ENCODE measurements at places on chromosomes 16 and 17.

GRCh38 chr16:81431554-81432353 is 12.9 kb upstream of the CMIP start:
- DNase-seq: no peak

- no peak for DNase-seq
These were observed 1.4 kb downstream of the EIF5A start for GRCh38 chr17:7308625-7309433.

- no peak for DNase-seq
These were observed 45.6 kb downstream of the ZFPM1 start for GRCh38 chr16:88498576-88499208.

- no peak for DNase-seq
These were observed 88.5 kb downstream of the NPIPB11 start for GRCh38 chr16:29318037-29318436.

GRCh38 chr16:46733319-46733830 is 14.8 kb downstream of the MYLK3 start:
- DNase-seq: no peak

GRCh38 chr17:55587608-55588139 is 76.4 kb upstream of the SMIM36 start:
- no peak for DNase-seq

DNA sequence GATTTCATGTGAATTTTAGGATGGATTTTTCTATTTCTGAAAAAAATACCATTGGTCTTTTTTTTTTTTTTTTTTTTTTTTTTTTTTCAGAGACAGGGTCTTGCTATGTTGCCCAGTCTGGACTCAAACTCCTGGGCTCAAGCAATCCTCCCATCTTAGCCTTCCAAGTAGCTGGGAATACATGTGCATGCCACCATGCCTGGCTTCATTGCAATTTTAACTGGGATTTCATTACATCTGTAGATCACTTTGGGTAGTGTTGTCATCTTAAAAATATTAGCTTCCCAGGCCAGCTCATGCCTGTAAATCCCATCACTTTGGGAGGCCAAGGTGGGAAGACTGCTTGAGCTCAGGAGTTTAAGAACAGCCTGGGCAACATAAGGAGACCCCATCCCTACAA is 54.8 kb downstream of the TOM1L2 start:
- DNase-seq: no peak
